ENCODE measurements at places on chromosomes 3 and 15. TPM values are rescaled to one million over a fixed set of nuclear protein-coding genes. Genes with fewer than 3 reads are reported as not detected.

DNA sequence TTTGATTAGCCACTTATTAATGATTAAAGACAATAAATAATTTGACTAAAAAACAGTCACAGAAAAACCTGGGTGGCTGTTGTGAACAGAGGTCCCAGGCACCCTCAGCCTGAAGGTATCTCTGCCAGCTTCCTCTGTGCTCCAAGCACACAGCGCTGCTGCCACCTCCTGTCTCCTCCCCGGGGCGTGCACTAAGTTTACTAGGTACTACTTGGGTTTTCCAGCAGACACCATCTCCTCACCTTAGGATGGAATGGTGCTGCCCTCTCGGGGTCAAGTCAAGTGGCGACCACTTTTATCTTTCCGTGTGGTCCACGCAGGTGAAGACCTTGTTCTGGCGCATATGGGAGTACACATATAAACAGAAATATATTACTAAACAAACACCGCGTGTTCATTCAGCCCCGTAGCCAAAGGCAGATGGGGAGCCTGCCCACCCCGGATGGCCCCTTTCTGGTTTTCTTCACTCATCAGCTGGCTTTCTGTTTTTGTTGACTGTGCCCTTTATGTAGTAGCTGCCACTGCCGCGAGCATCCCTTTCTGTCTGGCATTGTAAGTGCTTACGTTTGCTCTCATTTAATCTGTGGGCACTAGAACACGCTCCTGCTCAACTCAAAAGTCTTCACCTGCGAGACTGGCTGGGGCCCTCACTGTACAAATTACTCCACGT is 128.0 kb downstream of the LRIG1 start:
- H3K4me3 ChIP-seq = no peak overlapping the region
- H3K36me3 ChIP-seq = peaks cover 21% of the 10 kb centered on the region
- peak; percentile 24 for DNase-seq
- no peaks in the 10 kb centered on the region for H3K27me3 ChIP-seq

GRCh38 chr3:28674212-28674611 is 325.6 kb upstream of the AZI2 start:
- H3K36me3 ChIP-seq = no peaks in the 10 kb centered on the region
- no peak overlapping the region for H3K4me3 ChIP-seq
- DNase-seq = no peak

- H3K27ac ChIP-seq = no peak overlapping the region
- H3K36me3 ChIP-seq = no peaks in the 10 kb centered on the region
- no peak for DNase-seq
- no peaks in the 10 kb centered on the region for H3K4me1 ChIP-seq
- H3K4me3 ChIP-seq = no peak overlapping the region
Measured at GRCh38 chr3:189809583-189809982, 178.4 kb downstream of the TP63 start.

GRCh38 chr15:100635406-100636071 is 33.1 kb downstream of the ASB7 start:
- peaks cover 9% of the 10 kb centered on the region for H3K4me1 ChIP-seq
- H3K27me3 ChIP-seq = no peaks in the 10 kb centered on the region
- no peak overlapping the region for H3K4me3 ChIP-seq
- no peak overlapping the region for H3K27ac ChIP-seq
- no peak for DNase-seq
- peaks cover 25% of the 10 kb centered on the region for H3K36me3 ChIP-seq

DNA sequence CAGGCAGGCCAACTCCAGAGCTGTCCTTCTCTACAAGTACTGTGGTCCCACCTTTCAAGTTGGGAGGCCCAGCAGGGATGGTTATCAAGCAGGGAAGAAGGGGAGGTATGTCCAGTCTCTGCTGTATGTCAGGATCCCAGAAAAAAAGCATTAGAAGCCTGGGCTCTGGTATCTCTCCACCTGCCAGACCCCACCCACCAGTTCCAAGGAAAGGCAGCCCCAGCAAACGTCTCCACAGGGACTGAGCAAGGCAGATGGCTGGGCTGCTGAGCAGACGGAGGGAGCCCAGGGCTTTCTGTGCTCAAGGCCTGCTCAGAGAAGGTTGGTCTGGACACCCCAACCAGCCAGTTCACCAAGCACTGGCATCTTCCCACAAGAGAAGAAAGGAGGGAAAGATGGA is 287.8 kb downstream of the XXYLT1 start:
- H3K36me3 ChIP-seq = no peaks in the 10 kb centered on the region
- H3K27me3 ChIP-seq = peaks cover 24% of the 10 kb centered on the region
- no peaks in the 10 kb centered on the region for H3K4me1 ChIP-seq
- no peak overlapping the region for H3K27ac ChIP-seq

DNA sequence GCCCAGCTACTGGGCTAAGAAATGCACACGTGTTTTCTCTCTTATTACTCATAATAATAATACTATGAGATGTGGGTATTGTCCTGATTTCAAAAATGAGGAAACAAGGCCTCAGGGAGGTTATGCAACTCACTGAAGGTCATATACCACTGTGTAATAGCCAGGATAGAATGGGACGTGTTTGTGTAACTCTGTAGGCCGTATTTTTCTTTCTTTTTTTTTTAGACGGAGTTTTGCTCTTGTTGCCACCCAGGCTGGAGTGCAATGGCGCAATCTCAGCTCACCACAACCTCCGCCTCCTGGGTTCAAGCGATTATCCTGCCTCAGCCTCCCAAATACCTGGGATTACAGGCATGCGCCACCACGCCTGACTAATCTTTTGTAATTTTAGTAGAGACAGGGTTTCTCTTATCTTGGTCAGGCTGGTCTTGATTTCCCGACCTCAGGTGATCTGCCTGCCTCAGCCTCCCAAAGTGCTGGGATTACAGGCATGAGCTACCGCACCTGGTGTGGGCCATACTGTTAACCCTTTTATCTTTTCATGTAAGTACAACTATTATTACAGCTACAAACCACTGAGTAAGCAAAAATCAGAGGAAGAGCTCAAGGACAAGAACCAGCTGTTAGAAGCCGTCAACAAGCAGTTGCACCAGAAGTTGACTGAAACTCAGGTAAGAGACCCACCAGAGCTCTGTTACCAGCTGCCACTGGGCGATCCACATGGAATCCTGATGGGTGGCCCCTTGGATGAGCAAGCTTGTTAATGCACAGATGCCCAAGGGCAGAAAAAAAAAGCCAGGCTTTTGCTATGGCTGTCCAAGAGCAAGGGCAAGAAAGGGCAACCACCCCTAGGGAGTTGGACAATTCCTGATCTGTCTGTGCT is 6.7 kb downstream of the KNSTRN start:
- no peaks in the 10 kb centered on the region for H3K27me3 ChIP-seq
- H3K4me1 ChIP-seq = peaks cover 16% of the 10 kb centered on the region
- H3K4me3 ChIP-seq = no peak overlapping the region
- DNase-seq = no peak

DNA sequence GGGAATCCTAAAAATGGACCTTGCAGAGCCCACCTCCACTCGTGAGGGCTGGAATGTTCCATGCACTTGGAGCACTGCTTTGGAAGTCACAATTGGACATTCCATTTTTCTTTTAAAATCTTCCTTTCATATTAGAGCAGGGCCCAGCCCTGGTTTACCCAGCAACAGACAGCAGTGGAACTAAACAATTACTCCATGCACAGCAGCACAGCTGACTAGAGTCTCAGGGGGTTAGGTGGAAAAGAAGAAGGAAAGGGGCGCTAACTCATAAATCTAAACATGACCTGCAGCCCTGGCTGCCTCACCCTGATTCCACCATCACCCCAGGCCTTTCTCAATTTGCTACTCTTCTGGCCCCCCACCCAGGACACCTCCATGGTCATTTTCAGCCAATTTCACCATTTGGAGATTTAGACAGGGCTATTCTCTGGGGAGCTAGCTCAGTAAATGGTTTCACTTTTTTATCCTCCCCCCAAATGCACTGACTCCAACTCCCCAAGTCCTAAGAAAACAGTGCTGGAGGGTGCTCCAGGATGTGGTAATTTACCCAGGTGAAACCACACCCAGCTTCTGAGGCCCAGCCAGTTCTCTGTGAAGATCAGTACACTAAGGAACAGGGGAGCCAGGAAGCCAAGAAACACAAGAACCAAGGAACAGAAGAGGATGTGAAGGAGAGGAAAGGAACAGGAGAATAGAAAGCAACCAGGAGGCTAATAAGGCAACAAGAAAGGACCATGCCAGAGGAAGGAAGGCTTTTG is 1.6 kb upstream of the LRRC31 start:
- DNase-seq = peak; percentile 53
- H3K27ac ChIP-seq = peak overlapping the region; percentile 0
- peaks cover 28% of the 10 kb centered on the region for H3K4me1 ChIP-seq

GRCh38 chr3:170049146-170050000 is 11.6 kb downstream of the GPR160 start:
- H3K27ac ChIP-seq = no peak overlapping the region
- DNase-seq = no peak
- H3K27me3 ChIP-seq = no peaks in the 10 kb centered on the region
- H3K4me1 ChIP-seq = peaks cover 17% of the 10 kb centered on the region
- H3K4me3 ChIP-seq = no peak overlapping the region

- H3K36me3 ChIP-seq = no peaks in the 10 kb centered on the region
- no peak overlapping the region for H3K4me3 ChIP-seq
- no peak for DNase-seq
- no peaks in the 10 kb centered on the region for H3K4me1 ChIP-seq
- H3K27me3 ChIP-seq = no peaks in the 10 kb centered on the region
Measured at GRCh38 chr3:166243511-166243910, 406.3 kb upstream of the BCHE start.

DNA sequence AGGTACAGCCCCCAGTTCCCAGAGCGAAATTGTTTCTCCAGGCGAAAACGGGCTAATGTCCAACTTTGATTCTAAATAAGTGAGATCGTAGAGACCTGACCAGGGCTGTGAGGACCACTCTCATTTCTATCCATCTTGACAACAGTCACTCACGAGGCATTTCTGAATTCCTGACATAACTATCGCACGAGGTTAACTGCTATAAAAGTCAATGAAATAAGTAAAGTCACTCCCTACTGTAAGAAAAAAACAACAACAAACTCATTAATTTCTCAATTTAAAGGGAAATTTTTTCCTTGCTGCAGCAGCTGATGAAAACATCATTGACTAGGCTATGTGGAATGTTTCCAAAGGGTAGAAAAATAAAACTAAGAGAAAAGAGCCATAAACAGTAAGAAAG is 69.1 kb downstream of the GREM1 start:
- DNase-seq = no peak
- no peak overlapping the region for H3K27ac ChIP-seq
- peaks cover 8% of the 10 kb centered on the region for H3K27me3 ChIP-seq
- no peaks in the 10 kb centered on the region for H3K4me1 ChIP-seq
- H3K4me3 ChIP-seq = no peak overlapping the region
- no peaks in the 10 kb centered on the region for H3K36me3 ChIP-seq

DNA sequence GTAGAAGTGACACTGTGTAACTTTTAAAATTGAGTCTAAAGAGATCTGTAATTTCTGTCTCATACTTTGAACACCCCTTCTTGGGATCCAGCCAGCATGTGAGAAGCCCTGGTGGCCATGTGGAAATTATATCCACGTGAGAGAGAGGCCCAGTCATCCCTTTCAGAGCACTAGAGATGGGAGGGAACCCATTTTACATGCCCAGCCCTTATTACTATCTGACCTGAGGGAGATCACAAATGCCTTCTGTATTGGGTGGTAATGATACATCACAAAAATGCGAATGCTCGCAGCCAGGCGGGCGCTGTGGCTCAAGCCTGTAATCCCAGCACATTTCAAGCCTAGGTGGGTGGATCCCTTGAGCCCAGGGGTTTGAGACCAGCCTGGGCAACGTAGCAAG is 27.3 kb upstream of the TRAK1 start:
- H3K4me1 ChIP-seq = peaks cover 6% of the 10 kb centered on the region
- H3K27ac ChIP-seq = no peak overlapping the region
- H3K27me3 ChIP-seq = no peaks in the 10 kb centered on the region
- H3K36me3 ChIP-seq = no peaks in the 10 kb centered on the region

DNA sequence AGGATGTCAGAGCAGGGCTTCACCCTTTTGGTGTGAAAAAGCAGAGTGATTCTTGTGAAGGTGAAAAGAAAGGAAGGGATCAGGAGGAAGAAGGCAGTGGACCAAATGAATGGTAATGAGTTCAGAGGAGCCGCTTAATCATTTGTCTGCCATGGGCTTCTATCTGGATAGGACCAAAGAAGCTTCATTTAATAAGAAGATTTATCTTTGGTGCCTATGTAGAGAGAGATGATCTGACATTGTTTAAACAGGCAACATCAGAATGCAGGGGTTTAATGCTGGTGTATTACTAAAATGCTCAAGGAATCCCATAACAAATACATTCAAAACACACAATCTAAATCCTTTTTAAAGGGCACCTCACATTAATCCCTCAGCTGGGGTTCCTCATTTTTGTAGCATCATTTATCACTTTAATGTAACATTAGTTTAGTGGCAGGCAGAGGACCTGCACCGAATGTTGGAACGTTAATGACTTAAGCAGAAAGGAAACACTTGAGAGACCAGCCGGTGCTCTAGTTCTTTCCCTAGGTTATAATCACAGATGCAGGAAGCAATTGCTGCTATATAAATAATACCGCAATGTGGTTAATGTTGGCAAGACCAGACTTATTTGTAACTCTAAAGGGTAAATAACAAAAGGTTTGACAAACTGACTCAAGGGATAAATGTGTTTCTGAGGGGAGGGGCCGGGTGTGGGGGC is 27.9 kb upstream of the IL1RAP start:
- no peaks in the 10 kb centered on the region for H3K36me3 ChIP-seq
- H3K4me3 ChIP-seq = no peak overlapping the region
- H3K4me1 ChIP-seq = no peaks in the 10 kb centered on the region
- no peak overlapping the region for H3K27ac ChIP-seq
- DNase-seq = no peak

IL12A gene
- total RNA-seq = 0.17 TPM

SPSB4 gene
- total RNA-seq = not detected

KLHL6 gene
- 41.2 TPM for total RNA-seq

ZCWPW2 gene
- total RNA-seq = 0.50 TPM

B3GALNT1 gene
- total RNA-seq = 3.0 TPM

MYRIP gene
- not detected for total RNA-seq

STRIT1 gene
- not detected for total RNA-seq
